Forelimb muscle (tissue), 1 donor: ENCODE measurements at places on chromosomes 7 and 10.

DNA sequence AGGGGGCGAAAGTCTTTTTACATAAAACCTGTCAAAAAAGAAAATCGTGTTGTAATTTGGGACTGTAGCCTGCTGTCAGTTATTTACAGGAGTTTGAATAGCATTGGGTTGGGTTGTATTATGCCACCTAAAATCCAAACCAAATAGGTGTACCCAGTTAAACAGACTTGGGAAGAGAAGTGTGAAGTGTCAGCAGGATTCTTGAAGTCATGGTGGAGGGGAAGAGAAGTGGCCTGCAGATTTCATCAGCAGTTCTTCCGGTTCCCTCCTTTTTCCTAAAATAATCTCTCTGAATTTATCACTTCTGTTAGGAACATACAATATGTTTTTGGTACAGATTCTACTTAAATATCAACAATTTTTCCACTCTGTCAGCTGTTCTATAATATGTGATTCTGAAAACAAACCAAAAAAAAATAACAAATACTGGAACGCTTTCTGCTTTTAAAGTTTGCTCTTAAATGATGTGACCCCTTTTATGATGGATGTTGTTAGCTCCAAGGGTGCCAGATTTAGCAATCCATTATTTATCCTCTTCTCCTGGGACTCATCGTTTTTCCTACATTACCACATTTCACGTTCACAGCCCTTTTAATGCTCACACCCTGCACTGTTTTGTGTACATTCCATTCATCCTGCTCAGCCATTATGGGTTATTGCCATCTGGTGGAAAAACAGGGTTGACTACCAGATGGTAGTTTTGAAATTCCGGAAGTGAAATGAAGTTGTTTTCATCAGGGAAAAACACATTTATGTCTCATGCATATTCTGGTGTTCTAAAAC lies 18.7 kb upstream of the ARHGAP12 start:
- DNase-seq: no peak

DNA sequence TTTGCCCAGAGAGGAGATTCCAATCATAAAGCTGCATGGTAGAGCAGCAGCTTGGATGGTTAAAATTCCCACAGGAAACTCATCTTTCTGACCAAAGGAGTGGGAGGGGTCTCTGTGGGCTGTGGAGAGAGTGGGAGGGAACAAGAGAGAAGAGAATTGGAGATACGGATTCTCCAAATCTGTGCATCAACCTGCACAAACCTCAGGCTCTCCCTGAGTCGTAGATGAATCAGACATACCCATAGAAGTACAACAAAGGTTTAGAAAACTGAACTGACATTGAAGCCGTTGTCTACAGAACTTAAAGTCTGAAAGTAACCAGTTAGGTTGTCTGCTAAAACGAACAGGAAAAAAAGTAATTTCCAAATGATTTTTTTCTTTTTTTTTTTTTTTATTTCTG lies 41.9 kb downstream of the CYCS start:
- no peak for DNase-seq

DNA sequence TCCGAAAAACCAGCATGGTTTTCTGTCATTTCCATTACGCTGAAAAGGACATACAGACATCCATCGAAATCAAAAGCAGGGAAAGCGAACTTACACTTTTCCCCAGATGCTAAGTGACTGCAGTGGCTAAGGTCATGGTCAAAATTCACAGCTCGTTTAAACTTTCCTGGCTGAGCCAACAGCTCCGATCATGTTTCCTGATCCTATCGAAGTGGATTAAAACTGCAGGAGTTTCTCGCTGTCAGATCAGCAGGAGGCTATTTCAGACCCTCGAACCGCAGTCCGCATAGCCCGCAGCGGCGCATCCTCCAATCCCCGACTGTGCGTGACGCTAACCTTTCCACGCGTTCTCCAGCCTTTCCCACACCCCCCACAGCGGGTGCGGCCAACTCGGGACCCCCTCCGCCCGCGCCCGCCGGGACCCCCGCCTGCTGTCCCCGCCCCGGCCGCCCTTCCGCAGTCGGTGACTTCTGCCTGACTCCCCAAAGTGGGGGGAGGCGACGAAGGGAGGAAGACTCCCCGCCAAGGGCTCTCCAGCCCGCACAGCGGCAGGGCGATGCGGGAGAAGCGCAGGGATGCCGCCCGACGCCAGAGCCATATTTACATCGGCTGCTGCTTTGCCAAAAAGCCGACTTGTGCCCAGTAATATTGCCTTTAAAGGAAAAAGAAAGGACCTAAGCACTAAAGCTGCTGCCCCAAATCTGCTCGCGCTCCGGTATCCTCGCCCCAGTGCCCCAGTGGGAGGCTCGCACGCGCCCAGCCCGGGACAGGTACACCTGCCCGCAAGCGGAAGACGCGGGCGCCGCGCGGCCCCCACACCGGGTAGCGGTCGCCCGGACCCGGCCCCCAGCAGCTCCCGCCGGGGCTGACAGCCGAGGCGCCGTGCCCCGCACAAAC lies 1.2 kb downstream of the PIP4K2A start:
- peak; percentile 14 for DNase-seq

DNA sequence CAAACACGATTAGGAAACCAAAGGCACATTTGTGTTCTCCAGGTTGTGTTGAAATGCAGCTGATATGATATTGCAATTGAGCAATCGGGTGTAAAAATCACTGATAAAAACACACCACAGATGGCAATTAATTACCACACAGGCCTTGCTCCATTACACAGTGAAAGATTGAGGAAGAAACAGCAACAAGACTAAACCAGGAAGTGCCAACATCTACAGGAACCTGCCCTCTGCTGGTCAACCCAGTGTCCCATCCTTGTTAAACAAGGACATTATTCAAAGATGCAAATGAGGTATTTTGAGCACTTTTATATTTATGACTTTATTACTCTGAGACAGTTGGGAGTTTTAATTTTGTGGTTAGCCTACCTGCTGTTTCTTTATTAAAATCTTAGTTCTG lies 765.6 kb upstream of the GHITM start:
- DNase-seq: no peak

DNA sequence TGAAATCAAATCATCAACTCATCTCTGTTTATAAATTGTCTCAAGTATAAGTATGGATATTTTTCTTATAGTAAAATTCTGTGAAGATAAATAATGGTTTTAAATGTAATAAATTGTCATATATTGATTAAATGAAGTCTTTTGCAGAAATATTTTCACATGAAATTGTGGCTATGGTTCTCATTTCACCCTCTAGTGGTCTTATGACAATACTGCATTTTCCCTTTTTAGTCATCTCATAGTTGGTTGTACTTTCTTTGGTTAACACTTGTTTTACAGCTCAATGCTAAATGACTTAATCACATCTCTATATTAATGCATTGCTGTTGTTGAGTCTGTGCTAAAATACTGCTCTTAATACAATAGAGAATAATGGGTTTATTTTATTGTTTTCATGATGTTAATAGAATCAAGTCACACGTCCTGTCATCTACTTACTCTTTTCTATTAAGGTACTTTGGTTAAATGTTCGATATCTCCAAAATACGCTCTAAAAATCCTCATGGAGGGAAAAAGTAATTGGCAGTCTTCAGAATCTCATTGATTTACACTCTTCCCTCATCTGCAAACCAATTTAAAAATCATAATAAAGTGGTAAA lies 38.0 kb upstream of the CACNA2D1 start:
- peak; percentile 4 for DNase-seq

- DNase-seq: no peak
Observed at GRCh38 chr10:84163996-84164395, 9.6 kb upstream of the GPR15LG start.

DNA sequence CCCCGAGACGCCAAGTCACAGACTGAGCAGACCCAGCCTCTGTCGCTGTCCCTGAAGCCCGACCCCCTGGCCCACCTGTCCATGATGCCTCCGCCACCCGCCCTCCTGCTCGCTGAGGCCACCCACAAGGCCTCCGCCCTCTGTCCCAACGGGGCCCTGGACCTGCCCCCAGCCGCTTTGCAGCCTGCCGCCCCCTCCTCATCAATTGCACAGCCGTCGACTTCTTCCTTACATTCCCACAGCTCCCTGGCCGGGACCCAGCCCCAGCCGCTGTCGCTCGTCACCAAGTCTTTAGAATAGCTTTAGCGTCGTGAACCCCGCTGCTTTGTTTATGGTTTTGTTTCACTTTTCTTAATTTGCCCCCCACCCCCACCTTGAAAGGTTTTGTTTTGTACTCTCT lies 215.6 kb downstream of the TCF7L2 start:
- no peak for DNase-seq

- no peak for DNase-seq
Observed at GRCh38 chr7:144786522-144786921, 49.3 kb downstream of the TPK1 start.
